ENCODE measurements at places on chromosomes 2 and 18.
A peak's percentile ranks its signal among the peaks of the same experiment; 100 is the strongest.

GRCh38 chr2:15959331-15960153 is 19.2 kb downstream of the MYCN start:
- no peak for DNase-seq

- DNase-seq: no peak
These were observed 823 bp upstream of the GORASP2 start for GRCh38 chr2:170928036-170928823.

- no peak for DNase-seq
These were observed 657.3 kb upstream of the PIK3C3 start for GRCh38 chr18:41297740-41298139.

DNA sequence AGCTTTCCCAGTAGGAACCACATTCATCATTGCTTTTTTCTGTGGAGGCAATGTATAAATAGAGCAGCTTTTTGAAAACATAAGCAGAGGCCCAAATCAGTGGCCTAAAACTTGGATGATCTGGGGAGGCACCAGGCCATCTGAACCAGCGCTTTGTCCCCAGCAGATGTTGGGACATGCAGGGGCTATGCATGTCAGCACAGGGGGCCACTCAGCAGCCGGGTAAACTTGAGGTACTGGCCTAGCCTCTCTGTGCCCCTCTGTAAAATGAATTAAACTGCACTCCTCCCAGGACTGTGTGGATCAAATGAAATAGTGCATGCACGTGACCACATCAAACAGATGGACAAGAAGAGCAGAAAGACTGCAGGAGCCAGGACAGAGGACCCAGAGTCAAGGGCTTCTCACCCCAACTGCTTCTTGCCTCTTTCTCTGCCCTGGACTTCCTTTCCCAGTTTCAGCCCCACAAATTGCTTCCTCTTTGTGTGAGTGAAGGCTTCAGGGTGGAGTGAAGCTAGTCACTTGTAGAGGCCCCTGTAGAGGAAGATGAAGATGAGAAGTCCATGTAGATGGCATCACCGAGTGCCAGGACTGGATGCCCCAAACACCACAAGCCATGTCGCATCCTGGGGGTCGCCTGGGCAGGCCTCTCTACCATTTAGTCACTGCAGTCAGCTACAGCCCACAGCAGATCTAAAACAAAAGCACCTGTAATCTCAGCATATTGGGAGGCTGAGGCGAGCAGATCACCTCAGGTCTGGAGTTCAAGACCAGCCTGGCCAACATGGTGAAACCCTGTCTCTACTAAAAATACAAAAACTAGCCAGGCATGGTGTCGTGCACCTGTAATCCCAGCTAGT is 53.2 kb downstream of the IMPA2 start:
- no peak for DNase-seq

- DNase-seq: peak; percentile 16
These were observed 99.8 kb downstream of the ZNF236 start for GRCh38 chr18:76922107-76922506.

GRCh38 chr2:223019390-223019930 is 32.5 kb upstream of the KCNE4 start:
- no peak for DNase-seq

- DNase-seq: no peak
These were observed 48.0 kb downstream of the GBX2 start for GRCh38 chr2:236120141-236120601.

DNA sequence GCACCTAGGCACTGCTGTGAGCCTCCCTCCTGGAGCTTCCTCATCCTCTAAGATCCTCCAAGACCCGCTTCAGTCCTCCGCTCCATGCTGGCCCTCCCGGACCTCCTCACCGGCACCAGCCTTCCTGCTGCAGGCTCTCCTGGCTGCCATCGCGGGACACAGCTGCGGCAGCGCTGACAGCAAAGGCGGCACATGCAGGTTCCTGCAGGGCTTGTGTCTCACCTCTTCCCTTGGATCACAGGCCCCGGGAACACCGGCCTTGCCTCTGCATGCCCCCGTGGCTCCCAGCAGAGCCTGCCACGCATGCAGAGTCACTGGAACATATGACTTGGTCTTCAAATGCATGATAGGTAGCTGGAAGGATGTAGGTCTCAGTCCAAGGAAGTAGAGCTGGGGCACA is 67.2 kb downstream of the PTGR3 start:
- DNase-seq: no peak

- DNase-seq: no peak
These were observed 166.9 kb upstream of the KLF7 start for GRCh38 chr2:207332480-207333212.

DNA sequence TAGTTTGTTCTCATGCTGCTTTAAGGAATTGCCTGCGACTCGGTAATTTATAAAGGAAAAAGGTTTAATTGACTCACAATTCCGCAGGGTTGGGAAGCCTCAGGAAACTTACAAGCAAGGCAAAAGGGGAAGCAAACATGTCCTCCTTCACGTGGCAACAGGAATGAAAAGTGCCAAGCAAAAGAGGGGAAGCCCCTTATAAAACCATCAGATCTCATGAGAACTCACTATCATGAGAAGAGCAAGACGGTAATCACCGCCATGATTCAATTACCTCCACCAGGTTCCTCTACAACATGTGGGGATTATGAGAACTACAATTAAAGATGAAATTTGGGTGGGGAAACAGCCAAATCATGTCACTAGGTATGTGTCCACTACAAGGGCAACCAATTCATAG is 53.9 kb downstream of the MAP4K3 start:
- DNase-seq: no peak

DNA sequence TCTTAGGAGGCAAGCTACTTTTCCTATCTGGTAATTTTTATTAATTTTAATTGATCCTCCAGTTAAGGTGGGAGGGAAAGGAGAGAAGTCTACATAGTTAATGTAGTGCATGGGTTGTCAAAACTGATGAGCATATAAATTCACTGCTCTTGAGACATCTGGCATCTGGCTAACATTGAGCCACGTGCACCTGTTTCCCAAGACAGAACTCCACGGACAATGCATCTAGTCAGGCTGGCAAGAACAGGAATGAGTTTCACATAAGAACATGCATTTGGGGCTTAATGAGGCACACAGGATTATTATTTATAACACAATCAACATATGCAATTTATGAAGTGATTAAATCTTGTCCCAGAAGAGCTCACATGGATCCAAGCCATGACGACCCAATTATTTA is 16.2 kb upstream of the RAB1A start:
- no peak for DNase-seq

DNA sequence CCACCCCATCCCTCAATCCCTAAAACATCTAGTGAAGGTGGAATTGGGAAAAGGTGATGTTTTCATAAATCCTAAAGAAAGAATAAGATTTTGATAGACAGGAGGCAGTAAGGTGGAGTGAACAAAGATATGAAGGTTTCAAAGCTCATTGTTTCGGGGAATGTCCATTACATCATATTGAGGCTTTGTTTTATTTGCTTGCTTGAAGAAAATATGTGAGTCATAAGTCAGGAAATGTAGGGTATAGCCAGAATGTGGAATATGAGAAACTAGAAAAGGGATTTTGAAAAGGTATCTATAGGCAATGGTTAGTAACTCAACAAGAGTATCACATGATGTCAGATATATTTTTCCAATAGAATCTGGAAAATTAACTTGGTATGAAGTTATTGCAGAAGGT is 1178.5 kb upstream of the ACVR2A start:
- no peak for DNase-seq

- no peak for DNase-seq
These were observed 167.2 kb upstream of the SATB2 start for GRCh38 chr2:199624958-199625357.

GRCh38 chr2:72847534-72848315 is 21.9 kb upstream of the EXOC6B start:
- DNase-seq: no peak

DNA sequence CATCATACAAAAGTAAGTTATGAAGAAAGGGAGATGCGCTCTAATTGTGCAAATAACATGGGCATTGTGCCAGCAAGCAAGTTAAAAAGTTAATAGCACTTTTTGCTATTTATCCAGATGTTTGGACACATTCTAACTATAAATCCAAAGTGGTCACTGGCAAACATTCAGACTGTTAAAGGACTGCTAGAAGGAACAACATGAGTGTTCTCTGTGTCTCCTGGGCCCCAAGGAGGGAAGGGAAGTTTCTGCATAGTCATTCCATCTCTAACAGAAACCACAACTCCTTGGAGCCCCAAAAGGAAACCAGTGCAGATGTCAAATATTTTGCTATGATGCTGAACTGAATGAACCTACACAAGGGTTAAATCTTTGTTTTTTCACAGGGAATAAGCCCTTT is 213.3 kb upstream of the HNRNPA3 start:
- no peak for DNase-seq

GRCh38 chr2:223868005-223868404 is 30.6 kb upstream of the AP1S3 start:
- no peak for DNase-seq

GRCh38 chr18:73746101-73746500 is 401.5 kb downstream of the FBXO15 start:
- DNase-seq: no peak

DNA sequence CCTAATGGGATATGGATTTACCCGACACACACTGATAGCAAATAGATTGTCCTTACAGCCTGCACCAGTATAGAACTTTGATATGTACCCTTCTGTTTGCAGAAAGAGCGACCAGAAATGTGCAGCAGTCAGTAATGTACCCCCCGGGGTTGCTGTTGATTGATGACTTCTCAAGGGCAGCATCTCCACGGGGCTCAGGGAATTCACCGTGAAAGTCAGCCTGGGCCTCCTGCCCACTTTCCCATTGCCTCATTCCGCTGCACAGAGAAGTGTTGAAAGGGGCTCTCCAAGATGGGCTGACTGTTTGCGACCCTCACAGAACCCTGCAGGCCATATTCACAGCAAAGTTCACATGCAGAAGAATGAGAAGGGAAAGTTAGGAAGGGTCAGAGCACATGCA is 241.3 kb downstream of the PRKCE start:
- no peak for DNase-seq

GRCh38 chr2:19864381-19864780 is 37.4 kb downstream of the TTC32 start:
- DNase-seq: no peak

GRCh38 chr2:148486655-148487054 is 157.9 kb upstream of the EPC2 start:
- no peak for DNase-seq

DNA sequence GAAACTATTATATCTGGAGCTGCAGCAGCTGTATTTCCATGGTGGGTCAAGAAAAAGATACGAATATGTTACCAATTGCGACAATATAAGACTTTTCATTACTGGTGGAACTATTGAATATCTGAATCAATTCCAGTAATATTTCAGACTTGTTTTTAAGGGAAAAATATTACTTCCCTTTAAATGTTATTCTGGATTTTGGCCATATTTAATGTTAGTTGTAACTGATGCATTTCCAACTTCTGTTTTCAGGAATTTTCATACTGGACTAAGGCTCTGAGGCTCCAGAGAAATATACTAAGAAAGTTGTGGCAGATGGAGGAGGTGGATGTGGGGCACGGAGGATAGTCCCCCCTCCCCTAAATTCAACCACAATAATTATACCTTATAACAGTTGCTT is 555.2 kb upstream of the SETBP1 start:
- no peak for DNase-seq

- DNase-seq: no peak
These were observed 154.1 kb downstream of the EN1 start for GRCh38 chr2:118693287-118693822.

GRCh38 chr18:44047585-44047984 is 633.1 kb upstream of the SETBP1 start:
- no peak for DNase-seq

DNA sequence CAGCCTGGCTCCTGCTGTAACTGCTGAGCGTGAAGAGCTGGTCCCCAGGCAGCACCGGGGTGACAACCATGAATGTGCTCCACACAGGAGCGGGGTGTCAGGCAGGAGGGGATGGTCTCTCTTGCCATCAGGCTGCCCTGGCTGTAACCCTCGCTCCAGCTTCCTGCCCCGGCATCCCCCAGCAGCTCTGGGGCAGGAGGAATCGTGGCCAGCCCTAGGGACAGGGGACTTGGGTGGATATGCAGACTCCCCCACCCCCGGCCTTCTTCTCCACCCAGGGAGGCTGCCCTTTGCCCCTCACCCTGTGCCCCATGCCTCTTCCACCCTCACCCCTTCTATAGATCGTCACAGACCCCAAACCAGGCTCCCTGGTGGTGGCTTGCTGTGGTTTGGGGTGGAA is 69.4 kb upstream of the SMAD7 start:
- no peak for DNase-seq

- DNase-seq: no peak
These were observed 390.7 kb downstream of the TMEM182 start for GRCh38 chr2:103152556-103152955.

GRCh38 chr2:148802448-148803220 is 72.4 kb upstream of the KIF5C start:
- no peak for DNase-seq

GRCh38 chr2:197487385-197487784 is 12.3 kb downstream of the HSPD1 start:
- no peak for DNase-seq

DNA sequence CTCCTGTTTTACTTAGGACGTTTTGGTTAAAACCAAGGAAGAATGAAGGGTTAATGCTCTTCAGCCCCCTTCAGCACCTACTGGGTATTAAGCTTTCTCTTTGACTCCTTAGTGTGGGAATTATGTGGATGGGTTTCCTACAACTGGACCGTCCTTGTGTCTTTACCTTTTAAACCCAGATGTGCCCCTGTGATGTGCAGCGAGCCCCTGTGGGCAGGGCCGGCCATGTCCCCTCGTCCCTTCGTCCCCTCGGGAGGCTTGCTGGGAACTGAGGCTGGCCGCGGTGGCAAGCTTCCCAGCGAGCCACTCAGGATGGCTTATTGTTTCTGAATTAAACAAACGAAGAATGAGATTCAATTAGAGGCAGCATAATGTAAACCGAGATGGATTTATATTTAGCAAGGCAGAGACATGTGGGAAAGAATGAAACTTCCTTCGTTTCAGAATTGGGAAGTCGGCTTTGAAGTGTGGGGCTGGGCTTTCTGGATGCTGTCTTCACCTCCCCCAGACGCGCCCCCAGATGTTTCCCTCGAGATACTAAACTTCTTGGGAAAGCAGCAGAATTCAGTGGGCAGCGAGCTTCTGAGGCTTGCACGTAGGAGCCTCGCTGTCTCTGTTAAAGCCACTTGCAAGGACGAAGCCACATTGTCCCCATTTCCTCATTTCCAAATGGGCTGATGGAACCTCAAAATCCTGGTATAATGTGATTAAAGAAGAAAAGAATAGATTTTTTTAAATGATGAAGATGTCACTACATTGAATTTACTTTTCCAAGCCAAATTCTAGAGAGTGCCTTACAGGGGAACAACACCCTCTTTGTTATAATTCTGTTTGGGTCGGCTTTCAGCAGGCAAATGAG is 146.0 kb downstream of the VAPA start:
- DNase-seq: no peak

- no peak for DNase-seq
These were observed 35.4 kb upstream of the MPPE1 start for GRCh38 chr18:11943551-11943950.

- DNase-seq: no peak
These were observed 7.8 kb downstream of the SCYGR2 start for GRCh38 chr2:227606476-227606875.

GRCh38 chr2:127039387-127040031 is 67.4 kb downstream of the BIN1 start:
- DNase-seq: no peak

- no peak for DNase-seq
These were observed 18.3 kb downstream of the ARHGEF33 start for GRCh38 chr2:38907743-38908562.

GRCh38 chr18:76592981-76593381 is 97.9 kb upstream of the ZNF516 start:
- DNase-seq: no peak
